Effector CD4-positive, alpha-beta T cell (primary cell): ENCODE measurements at places on chromosomes 13 and 19.

GRCh38 chr19:42497492-42498168 lies 30.7 kb downstream of the CEACAM1 start:
- no peak for DNase-seq

DNA sequence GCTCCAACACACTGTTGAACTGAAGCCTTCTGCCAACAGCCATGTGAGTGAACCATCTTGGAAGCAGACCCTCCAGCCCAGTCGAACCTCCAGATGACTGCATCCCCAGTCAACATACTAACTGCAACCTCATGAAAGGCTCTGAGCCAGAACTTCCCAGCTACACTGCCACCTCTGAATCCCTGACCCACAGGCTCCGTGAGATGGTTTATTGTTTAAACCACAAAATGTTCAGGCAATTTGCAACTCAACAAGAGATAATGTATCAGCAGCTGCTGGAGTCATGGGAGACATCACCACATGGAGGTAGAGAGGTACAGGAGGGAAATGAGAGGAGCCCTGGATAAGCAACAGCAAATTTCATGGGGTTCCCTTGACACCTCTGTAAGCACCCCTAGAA lies 266.4 kb upstream of the NBEA start:
- DNase-seq, result no peak

DNA sequence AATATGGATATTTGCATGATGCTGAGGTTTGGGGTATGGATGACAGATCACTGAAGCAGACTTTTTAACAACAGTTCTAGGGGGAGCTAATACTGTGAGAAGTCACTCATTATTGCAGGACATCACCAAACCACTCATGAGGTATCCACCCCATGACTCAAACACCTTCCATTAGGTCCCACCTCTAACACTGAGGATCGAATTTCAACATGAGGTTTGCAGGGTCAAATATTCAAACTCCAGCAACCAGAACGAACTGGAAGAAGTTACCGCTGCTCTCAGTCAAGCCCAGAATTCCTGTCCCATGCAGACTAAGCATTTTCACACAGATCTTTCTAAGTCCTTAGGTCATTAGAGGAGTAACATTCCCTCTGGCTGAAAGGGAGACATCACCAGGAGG lies 758.9 kb downstream of the UQCRFS1 start:
- no peak for DNase-seq

DNA sequence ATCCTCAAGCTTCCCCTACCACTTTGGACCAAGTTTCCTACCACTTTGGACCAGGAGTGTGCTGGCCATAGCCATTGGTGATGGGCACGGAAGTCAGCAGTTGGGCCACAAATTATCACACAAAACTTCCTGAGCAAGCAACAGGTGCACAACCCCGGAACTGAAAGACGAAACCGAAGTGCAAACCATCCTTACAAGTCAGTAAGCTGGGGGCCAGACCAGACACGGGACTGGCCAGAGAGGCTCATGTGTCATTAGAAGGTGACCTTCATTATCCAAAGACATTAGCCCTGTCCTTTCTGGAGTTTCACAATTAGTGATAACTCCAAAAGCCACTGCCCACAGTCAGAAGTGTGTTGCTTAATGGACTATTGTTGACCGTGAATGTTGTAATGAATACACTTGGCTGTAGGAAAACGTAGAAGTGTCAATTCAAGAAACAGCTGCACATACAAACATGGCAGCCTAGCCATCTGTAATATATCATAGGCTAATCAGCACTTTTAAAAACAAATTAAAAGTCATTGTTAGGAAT lies 244.1 kb upstream of the IRS2 start:
- no peak for DNase-seq

- no peak for DNase-seq
Measured at GRCh38 chr19:22256856-22257255, 29.4 kb upstream of the ZNF729 start.

GRCh38 chr13:33015791-33016323 lies 366 bp upstream of the KL start:
- DNase-seq, result no peak

DNA sequence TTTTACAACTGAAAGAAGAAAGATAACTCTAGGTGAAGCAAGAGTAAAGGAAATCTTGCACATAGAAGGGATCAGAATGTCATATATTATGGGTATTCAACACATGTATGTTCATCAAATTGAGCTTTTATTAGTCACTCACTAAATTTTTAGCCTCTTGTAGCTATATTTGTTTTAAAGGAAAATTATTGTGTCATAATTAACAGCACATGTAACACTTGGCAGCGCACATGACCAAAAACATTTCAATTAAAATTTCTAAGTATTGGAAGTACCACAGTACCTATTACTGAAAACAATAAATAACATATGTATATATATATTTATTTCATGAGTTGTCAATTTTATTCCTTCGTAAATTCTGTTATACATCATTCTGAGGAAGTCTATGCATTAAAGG lies 2800.4 kb downstream of the PCDH9 start:
- no peak for DNase-seq

DNA sequence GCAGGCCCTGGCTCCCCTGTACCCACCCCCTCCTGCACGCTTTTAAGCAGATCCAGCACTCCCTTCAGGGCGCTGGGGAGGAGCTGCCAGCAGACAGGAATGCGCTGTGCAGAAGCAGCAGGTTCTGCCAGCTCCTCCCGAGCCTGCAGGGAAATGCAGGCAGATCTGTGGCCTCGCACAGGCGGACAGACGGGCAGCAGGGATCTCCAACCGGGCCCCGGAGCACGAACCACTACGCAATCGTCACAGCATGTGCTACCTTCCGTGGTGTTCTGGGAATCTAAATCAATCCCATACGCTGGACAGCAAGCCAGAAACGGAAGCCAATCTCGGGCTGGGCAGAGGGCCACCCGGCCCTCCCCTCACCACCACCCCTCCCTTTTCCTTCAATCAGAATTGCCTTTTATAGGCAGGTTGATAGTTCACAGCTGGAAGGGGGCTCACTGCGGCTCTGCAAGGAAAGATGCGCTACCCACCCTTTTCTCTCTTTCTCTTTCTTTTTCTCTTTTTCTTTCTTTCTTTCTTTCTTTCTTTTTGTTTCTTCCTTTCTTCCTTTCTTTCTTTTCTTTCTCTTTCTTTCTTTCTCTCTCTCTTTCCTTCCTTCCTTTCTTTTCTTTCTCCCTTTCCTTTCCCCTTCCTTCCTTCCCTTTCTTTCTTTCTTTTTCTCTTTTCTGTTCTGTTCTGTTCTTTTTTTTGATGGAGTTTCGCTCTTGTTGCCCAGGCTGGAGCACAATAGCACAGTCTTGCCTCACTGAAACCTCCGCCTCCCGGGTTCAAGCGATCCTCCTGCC lies 99.9 kb downstream of the GNG7 start:
- DNase-seq, result no peak

GRCh38 chr13:71864094-71864985 lies 2.7 kb downstream of the DACH1 start:
- no peak for DNase-seq

- DNase-seq, result no peak
Measured at GRCh38 chr13:33838647-33839046, 20.7 kb downstream of the RFC3 start.
